ENCODE measurements at places on chromosomes 12 and 14.
A peak's percentile ranks its signal among the peaks of the same experiment; 100 is the strongest.

DNA sequence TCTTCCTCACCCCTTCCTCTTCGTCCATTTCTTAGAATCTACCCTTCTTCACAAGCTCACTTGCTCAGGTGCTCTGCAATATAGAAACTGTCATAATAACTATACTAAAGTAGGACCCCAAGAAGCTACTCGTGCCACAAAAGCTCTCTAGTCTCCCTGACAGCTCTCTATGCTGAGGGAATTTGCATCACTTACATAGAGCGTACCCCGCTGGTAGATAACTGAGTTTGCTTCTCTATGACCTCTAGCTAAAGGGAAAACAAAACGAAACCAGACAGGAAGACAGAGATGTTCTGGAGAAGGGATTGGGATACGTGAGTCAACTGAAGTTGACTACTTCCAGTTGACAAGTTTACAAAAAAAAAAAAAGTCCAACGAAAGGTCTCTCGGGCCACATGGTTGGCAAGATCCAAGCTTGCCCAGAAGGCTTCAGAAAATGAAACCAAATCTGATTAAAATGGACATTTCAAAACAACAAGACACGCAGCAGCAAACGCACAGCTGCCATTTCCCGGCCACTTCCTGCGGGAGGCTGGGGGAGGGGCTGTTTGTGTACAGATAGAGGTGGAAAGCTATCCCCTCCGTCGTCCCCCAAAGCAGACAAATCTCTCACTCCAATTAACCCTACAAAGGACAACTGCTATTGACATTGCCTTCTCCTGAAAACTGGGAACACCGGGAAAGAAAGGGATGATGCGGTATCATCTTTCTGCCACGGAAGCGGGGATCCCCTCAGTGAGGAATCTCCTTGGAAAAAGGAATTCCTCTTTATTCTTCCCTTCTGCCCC is 1.3 kb downstream of the BAZ2A start:
- peak; percentile 76 for DNase-seq

- DNase-seq = no peak
These were observed 98.8 kb downstream of the AKAP6 start for GRCh38 chr14:32427726-32428528.

GRCh38 chr14:103206836-103207387 is 83.7 kb downstream of the TNFAIP2 start:
- peak; percentile 19 for DNase-seq

DNA sequence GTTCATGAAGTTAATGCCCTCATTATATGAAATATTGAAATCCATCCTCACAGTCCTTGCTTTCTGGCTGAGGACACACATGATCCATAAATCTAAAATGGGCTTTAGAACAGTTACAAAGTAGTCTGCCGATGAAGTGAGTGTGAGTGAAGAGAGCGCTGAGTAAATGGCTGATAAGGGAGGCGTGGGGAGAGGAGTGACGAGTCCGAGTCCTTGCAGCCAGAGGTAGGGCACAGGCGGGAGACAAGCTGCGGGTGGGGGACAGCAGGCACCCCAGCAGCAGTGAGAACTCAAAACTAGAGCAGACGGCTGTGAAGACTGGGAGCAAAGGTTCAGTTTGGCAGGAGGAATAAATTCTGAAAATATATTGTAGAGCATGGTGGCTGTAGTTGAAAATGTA is 140.1 kb upstream of the ATP2B1 start:
- no peak for DNase-seq

DNA sequence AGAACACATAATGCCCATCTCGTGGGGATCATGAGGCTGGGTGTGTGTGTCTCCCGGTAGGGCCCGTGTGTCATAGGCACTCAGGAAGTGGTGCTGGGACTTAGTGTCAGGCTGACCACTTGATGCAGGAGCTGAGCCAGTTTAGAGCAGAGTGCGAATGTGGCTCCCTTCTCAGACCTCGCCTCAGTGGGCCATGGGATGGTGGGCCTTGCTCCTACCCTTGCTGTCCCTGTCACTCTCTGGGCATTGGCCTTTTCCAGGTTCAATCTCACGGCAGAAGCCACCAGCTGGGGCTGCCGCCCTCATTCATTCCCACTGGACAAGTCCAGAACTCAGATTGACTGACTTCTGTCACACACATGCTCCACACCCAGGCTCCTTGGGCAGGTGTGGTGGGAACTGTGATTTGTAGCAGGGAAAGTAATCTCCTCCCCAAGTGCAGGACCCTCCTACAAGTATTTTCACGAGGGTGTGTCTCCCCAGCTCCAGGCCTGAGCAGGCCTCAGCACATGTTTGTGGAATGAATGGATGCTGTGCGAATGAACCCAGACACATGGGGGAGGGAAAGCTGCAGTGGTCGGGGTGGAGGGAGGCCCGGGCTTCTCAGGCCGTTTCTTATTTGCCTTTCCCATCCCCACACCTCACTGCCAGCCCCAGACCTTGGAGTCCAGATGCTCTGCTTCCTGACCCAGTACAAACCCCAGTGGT is 54.9 kb downstream of the BEGAIN start:
- DNase-seq = no peak

DNA sequence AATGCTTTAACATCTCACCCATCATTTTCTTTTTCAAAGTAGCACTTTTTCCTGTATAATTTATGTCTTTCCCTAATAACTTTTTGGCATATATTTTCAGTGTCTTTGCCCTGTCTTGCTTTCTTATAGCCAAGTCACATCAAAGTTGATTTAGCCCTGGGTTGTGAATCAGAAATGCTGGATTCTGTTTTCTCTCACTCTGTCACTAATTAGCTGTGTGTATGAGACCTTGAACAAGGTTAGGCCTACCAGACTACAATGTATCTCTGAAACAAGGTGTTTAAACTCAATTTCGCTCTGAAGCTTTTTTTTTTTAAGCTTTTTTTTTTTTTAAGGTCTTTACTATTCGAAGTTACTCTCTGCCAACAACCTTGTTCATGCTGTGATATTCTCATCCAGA is 25.7 kb downstream of the CNOT2 start:
- no peak for DNase-seq

- peak; percentile 59 for DNase-seq
These were observed 18.2 kb downstream of the ACVRL1 start for GRCh38 chr12:51925346-51926063.

GRCh38 chr14:81169711-81170103 is 51.1 kb downstream of the GTF2A1 start:
- peak; percentile 72 for DNase-seq

DNA sequence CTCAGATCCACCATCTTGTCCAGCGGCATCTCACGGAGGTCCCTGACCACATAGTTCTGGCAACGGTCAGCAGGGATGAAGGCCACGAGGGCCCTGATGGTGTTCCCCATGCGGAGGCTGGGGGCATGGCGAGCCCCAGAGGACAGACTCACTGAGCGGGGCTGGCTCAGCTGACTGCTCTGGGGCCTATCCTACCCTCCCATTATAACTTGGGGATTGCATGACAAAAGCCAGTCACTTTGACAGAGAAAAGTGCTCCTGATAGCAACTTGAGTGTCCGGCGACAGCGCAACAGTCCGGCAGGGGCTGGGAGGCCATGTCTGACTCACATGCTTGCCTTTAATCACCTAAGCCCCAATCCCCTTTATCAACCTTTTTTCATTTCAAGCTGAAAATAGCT is at the start of gene LRRC10:
LRRC10 (minus strand) TSS at position 179 of the 400 bp plus-strand sequence; CDS start at position 110, 69 bp downstream.
- DNase-seq = no peak

- peak; percentile 22 for DNase-seq
These were observed 15.6 kb downstream of the SMUG1 start for GRCh38 chr12:54173066-54173726.

- DNase-seq = peak; percentile 63
These were observed 15.4 kb upstream of the YY1 start for GRCh38 chr14:100223332-100224201.

GRCh38 chr14:98976271-98976670 is 295.7 kb downstream of the BCL11B start:
- no peak for DNase-seq

GRCh38 chr14:29459531-29459930 is 468.1 kb downstream of the PRKD1 start:
- DNase-seq = no peak

DNA sequence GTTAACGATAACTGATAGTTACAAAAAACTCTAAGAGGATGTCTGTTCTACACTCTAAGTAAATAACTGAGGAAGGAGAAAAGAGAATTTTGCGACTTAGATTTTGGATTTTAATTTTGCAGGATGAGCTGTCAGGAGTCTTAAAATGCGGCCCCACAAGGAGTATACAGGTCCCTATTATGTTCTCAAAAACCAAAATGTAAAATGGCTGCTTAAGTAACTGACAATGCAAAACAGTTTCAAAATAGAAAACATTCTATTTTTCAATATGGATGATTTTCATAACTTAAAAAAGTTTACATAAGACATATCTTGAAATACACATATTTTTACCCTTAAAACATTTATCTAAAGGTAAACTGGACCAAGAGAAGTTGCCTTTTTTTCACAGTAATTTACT is 2.6 kb downstream of the CD69 start:
- peak; percentile 71 for DNase-seq

DNA sequence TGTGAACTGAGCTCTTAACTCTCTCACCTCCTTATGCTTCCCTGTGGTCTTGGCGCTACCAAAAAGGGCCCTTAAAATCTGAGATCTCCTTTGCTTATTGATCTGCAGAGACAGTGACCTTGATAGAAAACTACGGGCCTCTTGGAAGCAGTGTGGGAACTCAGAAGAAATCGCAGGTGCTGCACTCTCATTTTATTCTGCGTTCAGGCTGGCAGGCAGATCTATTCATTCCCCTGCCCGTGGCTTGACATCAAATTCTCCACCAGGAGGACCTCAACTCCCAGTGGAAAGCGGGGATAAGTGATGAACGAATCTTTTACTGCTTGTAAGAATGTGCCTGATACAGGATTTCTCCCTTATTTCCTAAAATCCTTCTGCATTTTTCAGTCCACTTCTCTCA is 143.2 kb upstream of the SEL1L start:
- DNase-seq = no peak

- DNase-seq = no peak
These were observed 151.6 kb downstream of the PIWIL1 start for GRCh38 chr12:130489293-130489692.

DNA sequence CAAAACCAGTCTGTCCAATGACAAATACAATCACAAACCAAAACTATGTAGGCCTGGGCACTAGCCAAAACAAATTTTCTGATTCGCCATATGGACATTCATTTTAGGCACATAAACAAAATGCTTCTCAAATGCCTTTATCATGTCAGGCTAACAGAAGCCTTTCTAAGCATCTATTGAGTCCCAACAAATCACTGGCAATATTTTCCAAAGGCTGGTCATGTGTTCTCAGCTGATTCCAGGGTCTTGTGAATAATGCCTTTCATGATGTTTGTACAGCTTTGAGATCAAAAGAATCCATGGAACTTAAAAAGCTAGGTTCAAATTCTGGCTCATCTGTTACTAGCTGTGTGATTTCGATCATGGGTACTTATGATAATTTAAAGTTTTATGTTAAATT is 16.1 kb downstream of the FSCB start:
- no peak for DNase-seq

GRCh38 chr12:89980236-89980635 is 271.6 kb upstream of the ATP2B1 start:
- no peak for DNase-seq

DNA sequence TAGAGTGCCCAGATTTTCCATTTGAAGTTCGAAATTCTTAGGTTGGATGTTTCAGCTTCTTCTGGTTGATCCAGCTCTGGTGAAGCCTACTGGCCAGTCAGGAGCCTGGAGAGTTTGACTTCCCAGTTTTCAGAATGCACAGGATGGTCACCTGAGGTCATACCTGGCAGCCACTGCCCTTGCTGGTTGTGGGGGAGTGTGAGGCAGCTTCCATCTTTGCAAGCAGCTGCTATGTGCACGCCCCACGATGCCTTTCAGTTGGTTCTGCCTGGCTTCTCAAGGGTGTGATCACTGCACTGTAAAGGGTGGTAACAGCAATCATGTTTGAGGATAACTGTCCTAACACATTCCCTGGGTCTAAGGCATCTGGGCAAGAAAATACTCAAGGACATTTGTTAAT is 15.4 kb downstream of the CCDC92 start:
- no peak for DNase-seq

- DNase-seq = peak; percentile 68
These were observed 371 bp upstream of the SHMT2 start for GRCh38 chr12:57229046-57229633.

- peak; percentile 84 for DNase-seq
These were observed 6.3 kb upstream of the DICER1 start for GRCh38 chr14:95163666-95164065.

DNA sequence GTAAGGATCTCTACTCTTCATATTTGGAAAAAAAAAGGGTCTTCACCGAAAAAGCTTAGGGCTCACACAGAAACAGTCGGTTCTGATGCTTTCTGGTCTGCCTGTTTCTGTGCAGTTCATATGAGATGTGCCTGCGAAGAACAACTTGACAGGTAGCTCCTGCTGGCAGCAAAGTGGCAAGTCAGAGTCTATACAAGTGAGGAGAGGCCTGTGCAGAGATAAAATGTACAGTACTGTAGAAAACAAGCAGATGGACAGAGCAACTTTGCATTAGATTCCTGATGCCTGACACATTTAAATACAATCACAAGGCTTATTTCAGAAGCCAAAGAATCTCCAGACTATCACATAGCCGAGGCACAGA is 936.0 kb downstream of the DIO2 start:
- no peak for DNase-seq

DNA sequence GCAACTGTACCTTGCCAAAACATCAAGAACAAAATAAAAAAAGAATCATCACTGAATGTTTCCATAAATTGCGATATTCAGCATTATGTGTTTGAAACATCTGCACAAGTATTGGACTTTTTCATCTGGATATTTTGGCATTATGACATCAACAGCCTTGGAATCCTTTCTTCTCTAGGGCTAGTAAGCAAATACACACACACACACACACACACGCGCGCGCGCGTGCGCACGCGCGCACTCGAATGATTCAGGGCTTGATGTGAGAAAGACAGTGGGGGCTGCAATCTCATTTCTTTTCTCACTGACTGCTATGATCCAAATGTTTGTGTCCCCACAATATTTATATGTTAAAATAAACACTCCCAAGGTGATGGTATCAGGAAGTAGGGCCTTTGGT is 90.0 kb upstream of the SLC38A4 start:
- no peak for DNase-seq

GRCh38 chr14:59278111-59278510 is 89.6 kb downstream of the DAAM1 start:
- DNase-seq = no peak

DNA sequence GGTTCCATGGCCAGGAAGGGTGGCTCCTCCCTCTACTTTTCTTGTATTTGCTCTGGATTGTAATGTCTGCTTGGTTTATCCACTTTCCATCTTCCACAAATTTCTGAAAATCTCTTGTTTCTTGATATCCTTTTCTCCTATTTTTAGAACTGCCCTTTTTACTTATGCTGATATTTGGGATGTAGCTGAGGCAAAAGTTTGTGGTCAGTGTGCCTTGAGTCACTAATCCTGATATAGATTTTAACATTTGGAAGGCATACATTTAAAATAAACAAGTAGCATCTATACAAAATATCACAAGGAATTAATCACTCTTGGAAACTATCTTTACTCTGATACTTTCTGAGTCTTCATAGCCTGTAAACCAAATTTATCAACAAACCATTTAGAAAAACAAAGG is 11.0 kb downstream of the GRIP1 start:
- no peak for DNase-seq

DNA sequence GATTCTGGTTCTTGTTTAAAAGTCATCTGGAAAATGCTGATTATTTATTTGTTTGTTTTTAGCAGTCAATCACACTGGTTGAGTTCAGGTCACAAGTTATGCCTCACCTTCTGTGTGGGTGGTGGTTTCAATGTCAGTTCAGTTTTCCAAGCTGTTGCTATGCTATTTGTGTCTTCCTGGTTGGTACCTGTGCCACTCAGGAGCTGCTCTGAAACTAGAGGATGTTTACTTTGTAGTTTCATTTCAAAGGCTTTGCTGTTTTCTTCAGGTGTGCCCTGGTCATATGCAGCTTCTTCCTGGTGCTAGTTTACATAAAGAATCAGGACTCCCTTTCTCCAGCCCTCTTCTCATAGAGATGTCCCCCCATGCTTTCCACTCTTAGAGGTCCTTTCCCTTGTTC is 75.7 kb upstream of the PPP4R3A start:
- DNase-seq = no peak
